Stimulated activated CD4-positive, alpha-beta T cell treated with anti-CD3 and anti-CD28 coated beads, Interleukin-4, amount 100 ng/mL, for 24 hours (primary cell): ENCODE measurements at places on chromosomes 16 and 17.

DNA sequence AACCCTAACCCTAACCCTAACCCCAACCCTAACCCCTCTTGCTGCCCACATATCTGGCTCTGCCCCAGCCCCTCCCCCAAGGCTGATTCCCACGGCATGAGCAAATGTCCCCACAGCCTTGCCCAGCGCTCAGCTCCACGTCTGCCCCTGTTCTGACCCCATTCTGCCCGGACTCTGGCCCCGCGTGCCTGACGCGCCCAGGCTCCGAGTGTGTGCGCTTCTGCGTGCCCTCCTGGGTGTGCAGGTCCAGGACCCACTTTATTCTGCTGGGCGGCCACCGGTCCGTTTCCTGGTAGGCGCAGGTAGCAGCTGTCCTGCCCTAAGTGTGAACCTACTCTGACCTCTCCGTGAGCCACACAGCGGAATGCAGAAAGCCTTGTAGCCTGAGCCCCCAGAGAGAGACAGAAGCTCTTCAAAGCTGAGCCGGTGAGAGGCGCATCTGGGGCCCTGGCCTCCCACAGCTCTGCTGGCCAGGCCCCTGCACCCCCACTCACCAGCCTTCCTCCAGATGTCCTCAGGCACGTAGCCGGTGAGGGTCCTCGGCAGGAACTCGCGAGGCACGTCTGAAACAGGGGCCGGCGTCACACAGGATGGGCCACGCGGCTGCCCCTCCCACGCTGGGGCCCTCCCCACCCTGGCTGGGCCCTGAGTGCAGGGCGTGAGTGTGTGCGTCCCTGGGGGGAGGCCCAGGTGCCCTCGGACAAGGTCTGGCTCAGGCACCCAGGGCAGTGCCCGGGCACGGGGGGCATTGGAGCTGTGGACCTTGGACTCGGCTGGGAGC lies 14.0 kb upstream of the PABPN1L start:
- DNase-seq = no peak

DNA sequence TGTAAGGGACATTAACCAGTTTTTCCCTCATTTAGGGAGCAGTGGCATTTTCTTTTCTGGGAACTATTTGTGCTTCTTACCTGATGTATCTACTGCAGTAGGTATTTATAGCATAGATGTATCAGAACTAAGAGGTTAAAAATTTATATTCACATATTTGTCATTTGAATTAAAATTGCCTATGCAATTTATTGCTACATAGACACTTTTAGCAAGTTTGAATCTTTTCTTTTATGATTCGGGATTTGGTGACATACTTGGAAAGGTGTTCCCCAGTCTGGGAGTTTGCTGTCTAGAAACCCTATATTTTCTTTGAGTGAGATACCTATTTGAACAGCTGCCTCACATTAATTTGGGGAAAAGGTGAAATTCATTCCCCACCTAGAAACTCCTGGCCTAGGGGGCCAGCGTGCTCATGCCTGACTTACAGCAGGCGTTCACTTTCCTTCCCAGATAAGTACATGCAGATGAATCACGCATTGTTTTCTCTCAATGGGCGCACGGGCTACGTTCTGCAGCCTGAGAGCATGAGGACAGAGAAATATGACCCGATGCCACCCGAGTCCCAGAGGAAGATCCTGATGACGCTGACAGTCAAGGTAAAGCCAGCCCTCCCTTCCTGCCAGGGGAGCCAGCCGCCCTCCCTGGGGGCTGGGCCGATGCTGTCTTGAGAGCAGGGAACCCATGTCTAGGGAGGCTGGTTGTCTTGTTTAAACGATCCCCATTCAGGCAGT lies 73.8 kb downstream of the SDR42E1 start:
- no peak for DNase-seq

- no peak for DNase-seq
Measured at GRCh38 chr16:4826980-4827379, 20.1 kb downstream of the GLYR1 start.

- peak; percentile 73 for DNase-seq
Measured at GRCh38 chr17:8060274-8060673, 21.4 kb downstream of the ALOX15B start.

DNA sequence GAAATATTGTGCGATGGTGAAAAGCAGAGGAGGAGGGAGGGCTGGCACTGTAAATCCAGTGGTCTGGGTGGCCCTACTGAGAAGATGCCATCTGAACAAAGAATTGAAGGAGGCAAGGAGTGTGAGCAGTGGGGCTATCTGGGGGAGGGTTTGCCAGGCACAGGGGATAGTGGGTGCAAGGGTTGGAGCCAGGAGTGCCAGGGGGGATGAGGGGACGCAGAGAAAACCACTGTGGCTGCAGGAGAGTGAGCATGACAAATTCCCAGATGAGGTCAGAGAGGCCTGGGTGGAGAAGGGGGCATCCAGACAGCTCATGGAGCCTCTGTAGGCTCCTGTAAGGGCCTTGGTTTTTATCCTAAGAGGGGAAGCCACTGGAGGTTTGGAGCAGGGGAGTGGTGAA lies 4.8 kb downstream of the XYLT2 start:
- DNase-seq = no peak

- no peak for DNase-seq
Measured at GRCh38 chr16:75351183-75351582, 82.1 kb downstream of the CFDP1 start.

- no peak for DNase-seq
Measured at GRCh38 chr16:21264571-21265036, 13.5 kb downstream of the CRYM start.

DNA sequence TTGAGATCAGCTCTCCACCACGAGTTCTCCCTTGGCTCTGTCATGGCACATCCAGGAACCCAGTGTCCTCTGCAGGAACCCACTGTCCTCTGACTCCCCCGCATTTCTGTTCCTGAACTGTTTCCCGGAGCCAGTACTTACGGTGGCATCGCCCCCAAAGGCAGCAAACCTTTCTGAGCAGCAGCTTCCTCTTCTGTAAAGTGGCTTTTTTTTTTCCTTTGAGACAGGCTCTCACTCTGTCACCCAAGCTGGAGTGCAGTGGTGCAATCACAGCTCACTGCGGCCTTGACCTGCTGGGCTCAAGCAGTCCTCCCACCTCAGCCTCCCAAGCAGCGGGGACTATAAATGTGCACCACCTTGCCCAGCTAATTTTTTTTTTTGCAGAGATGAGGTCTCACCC lies 32.2 kb downstream of the NAGPA start:
- no peak for DNase-seq

GRCh38 chr17:31550389-31551056 lies 159.0 kb downstream of the RAB11FIP4 start:
- no peak for DNase-seq

DNA sequence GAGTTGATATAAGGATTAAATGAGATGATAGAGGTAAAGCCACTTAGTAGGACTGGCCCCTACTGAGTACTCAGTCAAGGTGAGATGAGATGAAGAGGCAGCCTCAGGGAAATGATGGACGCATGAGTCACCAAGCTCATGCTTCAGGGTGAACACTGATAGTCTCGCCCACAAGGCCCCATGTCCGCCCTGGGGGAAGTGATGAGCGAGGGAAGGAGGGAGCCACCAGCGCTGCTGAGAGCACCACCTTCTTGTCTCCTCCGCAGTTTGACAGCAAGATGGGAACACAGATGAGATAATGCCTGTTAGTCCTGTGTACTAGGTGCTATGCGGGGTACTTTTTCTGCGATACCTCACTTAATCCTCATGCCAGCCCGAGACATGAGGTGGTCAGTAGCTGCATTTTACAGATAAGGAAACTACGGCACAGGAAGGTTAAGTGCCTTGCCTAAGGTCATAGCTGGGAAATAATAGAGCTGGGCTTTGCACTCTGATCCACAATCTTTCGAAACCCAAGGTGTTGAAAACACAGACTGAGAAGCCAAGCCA lies 383.0 kb downstream of the CPPED1 start:
- DNase-seq = no peak

GRCh38 chr17:30113213-30113612 lies 3.4 kb upstream of the NSRP1 start:
- DNase-seq = no peak

DNA sequence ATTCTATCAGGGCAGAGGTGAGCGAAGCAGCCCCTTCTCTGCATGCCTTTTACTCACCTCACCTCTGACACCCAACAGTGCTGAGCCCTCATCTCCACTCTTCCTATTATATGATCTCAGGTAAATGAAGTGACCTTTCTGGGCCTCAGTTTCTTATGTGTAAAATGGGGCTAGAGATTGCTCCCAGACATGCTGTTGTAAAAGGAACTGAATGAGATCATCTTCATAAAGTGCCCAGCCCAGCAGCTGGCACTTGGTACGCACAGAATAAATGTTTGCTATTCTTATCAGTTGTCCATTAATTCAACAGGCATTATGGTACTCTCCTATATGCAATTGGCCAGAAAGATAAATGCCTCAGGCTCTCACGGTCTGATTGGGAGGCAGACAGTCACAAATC lies 4.5 kb upstream of the GALK1 start:
- no peak for DNase-seq

GRCh38 chr17:81386646-81387099 lies 8.6 kb upstream of the BAHCC1 start:
- DNase-seq = no peak

DNA sequence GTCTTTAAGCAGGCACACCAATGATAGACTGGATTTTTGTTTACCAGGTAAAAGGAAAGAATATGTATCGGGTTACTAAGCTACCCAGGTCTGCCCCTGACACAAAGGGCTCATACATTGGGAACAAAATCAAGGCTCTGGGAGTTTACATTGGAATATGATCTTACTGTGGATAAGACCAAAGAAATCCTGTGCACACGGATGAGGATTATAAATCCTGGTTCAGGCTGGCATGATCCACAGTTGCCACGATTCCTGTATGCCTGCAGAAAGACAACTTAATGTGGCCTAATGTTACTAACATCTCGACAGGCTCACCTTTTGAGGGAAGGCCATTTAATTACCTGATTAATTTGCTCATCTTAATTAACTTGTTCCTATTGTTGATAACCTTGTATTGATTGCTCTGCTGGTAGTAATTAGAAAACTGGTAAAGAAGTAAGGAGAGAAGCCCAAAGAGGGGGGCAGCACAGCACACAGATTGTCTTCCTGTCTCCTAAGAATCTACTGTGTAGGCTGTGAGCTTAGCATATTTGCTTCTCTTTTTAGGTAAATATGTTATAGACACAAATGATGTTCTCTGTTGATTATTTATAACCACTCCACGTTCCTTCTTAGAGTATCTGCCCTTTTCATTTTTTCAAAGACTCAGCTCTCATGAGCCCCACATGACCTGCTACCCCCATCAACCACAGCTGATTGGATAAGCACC lies 51.0 kb upstream of the TOX3 start:
- no peak for DNase-seq

GRCh38 chr16:19502395-19503131 lies 19.3 kb downstream of the GDE1 start:
- peak; percentile 75 for DNase-seq

GRCh38 chr17:50934161-50934560 lies 68.0 kb upstream of the TOB1 start:
- no peak for DNase-seq

- no peak for DNase-seq
Measured at GRCh38 chr17:77211681-77212080, 70.9 kb downstream of the SEC14L1 start.

DNA sequence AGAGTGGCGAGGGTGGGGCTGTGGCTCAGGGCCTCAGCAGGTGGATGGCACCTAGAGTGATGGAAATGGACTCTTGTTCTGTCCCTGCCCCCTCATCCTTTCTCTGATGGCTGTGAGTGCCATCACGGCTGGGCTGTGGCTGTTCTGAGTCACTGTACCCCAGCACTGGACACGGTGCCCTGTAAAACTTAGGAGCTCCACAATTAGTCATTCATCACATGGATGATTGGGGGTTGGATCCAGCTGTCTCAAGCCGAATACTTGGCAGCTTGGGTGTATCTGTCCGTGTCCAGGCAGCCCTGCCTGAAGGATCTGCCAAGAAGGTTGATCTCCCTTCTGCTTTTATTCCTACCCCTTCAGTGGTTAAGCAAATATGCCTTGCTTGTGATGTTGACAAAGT lies 295.5 kb upstream of the EEF2KMT start:
- no peak for DNase-seq

GRCh38 chr17:65173976-65174683 lies 37.0 kb downstream of the RGS9 start:
- DNase-seq = no peak

- no peak for DNase-seq
Measured at GRCh38 chr17:5096731-5097100, 15.0 kb downstream of the ZNF232 start.

GRCh38 chr17:63969278-63969677 lies 3.4 kb downstream of the SCN4A start:
- no peak for DNase-seq

GRCh38 chr17:36068524-36068923 lies 4.5 kb downstream of the CCL18 start:
- DNase-seq = no peak

GRCh38 chr17:65886315-65887245 lies 305.4 kb downstream of the CEP112 start:
- no peak for DNase-seq

DNA sequence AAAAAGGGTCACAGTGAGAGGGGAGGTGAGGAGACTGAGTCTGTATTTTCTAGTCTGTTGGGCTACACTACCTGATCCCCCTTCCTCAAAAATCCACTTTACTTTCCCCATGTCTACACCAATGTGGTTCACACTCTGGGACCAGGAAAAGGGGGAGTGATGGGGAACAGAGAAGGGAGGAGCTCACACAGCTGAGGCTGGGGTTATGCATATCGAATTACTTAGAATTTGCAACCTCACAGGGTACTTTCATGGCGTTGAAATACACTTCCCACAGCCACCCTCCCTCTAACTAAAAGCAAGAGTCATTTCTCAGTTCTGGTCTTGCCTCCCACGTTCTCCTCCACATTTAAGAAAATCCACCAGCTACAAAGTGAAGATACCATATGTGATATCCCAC lies 14.1 kb downstream of the MAPT start:
- peak; percentile 25 for DNase-seq

- no peak for DNase-seq
Measured at GRCh38 chr16:58537124-58537906, 22.0 kb downstream of the SETD6 start.

- no peak for DNase-seq
Measured at GRCh38 chr16:54503856-54504219, 217.3 kb upstream of the IRX3 start.

DNA sequence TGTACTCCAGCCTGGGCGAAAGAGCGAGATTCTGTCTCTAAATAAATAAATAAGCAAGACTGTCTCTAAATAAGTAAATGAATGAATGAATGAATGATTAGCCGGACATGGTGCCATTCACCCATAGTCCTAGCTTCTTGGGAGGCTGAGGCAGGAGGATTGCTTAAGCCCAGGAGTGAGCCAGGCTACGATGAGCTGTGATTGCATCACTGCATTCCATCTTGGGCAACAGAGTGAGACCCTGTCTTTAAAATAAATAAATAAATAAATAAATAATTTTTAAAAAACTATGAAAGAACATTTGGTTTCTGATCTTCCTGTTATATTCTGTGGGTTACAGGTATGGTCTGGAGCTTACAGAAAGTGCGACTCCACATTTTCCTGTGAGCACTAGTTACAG lies 65.0 kb downstream of the C17orf58 start:
- DNase-seq = no peak

DNA sequence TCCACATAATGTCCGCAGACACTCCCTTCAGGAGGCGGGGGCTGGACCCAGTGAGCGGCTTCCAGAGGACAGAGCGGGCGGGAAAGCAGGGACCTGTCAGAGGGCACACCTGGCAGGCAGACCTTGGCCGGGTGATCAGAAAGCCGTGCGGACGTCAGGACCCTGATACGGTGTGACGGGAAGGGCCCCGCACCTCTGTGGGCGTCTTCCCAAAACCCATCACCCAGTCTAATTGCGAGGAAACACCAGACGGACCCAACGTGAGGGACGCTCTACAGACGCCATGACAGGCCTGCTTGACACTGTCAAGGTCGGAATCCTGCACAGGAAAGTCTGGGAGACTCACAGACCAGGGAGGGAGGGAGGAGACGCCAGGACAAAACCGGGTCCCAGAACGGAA lies 8.4 kb downstream of the LMF1 start:
- no peak for DNase-seq
